ENCODE measurements at places on chromosomes 16 and 17.

DNA sequence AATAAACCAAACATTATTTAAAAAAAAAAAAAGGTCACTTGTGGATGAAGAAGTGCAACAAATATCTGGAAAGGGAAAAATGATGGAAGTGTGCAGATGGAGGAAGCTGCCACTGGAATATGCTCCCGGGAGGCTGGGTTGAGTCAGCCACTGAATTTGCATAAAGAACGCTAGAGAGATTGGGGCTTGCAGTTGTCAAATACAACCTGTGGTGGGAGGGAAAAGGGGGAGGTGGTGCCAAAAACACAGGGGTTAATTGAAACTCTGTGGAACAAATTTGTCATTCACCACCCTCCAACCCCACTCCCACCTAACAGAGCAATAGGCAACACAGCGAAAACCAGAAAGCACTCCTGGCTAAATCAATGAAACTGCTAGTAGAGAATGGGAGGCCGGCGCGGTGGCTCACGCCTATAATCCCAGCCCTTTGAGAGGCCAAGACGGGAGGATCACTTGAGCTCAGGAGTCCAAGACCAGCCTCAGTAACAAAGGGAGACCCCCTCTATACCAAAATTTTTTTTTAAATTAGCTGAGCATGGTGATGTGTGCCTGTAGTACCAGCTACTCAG is 37.6 kb upstream of the RPL38 start:
- DNase-seq, result no peak

DNA sequence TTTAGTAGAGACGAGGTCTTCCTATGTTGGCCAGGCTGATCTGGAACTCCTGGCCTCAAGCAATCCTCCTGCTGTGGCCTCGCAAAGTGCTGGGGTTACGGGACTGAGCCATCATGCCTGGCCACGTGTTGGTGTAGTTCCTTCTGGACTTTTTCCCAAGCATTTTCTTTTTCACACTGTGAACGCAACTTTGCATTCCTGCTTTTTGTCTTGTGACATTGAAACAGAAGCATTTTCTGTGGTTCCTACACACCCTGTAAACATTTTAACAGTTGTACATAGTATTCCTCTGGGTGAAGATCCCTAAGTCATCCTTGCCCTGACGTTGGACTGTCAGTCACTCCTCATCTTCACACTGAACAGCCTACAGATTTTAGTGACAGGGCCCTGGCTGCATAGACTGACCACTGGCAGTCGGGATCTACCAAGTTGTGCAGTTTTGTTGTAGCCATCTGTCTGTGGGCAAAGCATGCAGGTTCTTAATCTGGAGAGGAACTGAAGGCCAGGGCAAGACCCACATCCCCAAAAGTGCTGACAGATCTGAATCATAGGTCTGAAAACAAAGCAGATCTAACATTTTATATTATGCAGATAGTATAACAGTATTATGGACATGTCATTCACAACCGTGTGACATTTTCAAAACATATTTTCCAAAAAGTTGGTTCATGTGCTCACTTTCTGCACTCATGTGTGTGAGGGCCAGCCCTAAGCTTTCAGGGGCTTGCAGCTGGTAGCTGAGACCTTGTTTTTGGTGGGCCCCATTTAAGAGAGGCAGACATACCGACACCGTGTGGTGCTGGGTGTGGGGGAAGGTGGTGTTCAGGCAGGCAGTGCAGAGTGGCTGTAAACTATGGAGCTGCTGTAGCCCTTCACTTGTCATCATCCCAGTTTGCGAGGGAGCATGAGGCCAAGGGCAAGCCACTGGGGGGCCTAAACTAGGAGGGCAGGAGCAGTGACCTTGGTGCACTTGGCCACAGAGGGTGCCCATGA is 59.9 kb downstream of the EPN2 start:
- DNase-seq, result no peak

- no peak for DNase-seq
These were observed 9.2 kb downstream of the BFAR start for GRCh38 chr16:14641926-14642325.

DNA sequence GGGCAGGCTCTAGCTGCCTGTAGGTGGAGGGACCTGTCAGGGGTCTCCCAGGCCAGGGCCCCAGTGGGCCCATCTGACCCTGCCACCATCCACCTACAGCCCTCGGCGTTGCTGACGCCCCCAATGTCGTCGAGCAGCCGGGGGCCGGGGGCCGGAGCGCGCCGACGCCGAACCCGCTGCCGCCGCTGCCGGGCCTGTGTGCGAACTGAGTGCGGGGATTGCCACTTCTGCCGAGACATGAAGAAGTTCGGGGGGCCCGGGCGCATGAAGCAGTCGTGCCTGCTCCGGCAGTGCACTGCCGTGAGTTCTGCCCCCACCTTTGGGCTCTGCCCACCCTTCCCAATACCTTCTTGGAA is 2.2 kb downstream of the FBXL19 start:
- no peak for DNase-seq

- no peak for DNase-seq
These were observed 47.4 kb downstream of the CYB561 start for GRCh38 chr17:63398680-63399079.

DNA sequence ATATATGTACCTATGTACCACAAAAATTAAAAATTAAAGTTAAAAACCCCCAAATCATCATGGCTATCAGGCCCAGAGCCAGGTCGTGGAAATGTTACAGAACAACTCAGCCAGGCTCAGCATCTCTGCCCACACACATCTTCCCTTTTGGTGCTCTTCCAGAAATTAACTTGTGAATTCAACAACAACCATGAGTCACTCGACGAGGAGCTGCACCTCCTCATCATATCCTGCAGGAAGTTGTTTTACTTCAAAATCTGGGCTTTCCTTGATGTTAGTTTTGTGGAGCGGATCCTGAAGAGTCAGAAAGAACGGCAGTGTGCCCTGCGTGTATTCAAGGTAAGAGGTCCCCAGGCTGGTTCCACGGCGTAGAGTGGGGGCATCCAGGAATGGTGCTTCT is 10.6 kb downstream of the FBXO39 start:
- no peak for DNase-seq

GRCh38 chr17:2262135-2262587 is 41.4 kb downstream of the SMG6 start:
- no peak for DNase-seq

DNA sequence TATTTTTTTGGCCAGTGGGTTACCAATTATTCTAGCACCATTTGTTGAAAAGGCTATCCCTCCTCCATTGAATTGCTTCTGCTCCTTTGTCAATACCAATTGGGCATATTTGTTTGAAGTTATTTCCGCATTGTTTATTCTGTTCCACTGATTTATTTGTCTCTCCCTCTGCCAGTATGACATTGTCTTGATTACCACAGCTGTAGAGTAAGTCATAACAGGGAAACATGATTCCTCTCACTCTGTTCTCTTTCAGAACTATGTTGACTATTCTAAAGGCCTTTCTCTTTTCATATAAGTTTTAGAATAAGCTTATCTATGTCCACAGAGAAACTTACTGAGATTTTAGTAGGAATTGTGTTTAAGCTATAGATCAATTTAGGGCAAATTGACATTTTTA is 94.3 kb downstream of the MAP2K6 start:
- DNase-seq, result no peak

- no peak for DNase-seq
These were observed 42.1 kb upstream of the BHLHA9 start for GRCh38 chr17:1227917-1228780.

GRCh38 chr16:89087922-89088497 is 5.6 kb upstream of the ACSF3 start:
- no peak for DNase-seq
